ENCODE measurements at places on chromosomes 1 and 21. TPM values are rescaled to one million over a fixed set of nuclear protein-coding genes. Genes with fewer than 3 reads are reported as not detected.

The NES gene
- not detected for total RNA-seq

The SDF4 gene
- total RNA-seq: 122 TPM

The USH2A gene
- not detected for total RNA-seq

The TRIM67 gene
- total RNA-seq: not detected

DNA sequence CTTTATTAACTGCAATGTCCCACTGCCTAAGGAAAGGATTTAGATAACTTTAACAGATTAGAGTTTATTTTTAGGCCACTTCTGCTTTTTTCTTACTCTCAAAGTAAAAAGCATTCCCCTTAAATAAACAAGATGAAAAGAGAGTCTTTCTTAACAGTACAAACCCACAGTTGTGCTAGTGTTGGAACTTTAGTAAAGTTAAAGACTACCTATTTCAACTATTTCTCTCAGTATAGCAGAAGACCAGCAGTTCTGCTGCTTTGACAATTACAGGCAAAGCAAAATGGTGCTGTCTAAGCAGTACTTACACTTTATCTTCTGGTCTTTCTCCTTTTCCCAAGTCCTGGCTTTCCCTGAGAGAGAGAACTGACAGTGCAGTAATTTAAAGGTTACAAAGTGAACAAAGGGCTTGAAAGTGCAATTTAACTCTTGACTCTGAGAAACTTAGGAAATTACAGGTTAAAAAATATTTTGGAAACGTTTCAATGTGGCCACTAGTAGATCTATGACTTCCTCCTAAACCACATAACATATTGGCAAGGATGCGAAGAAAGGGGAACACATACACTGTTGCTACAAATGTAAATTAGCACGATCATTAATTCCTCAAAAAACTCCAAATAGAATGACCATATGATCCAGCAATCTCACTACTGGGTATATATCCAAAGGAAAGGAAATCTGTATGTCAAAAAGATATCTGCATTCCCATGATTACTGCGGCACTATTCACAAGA is 135.4 kb upstream of the POGK start:
- no peak for DNase-seq
- no peak overlapping the region for H3K4me3 ChIP-seq
- H3K36me3 ChIP-seq: no peaks in the 10 kb centered on the region
- H3K27ac ChIP-seq: no peak overlapping the region

GRCh38 chr1:236794585-236795034 is 482 bp upstream of the MTR start:
- DNase-seq: no peak
- peak overlapping the region; percentile 88 for H3K27ac ChIP-seq
